Omental fat pad (tissue), 4 donors: ENCODE measurements at places on chromosomes 2 and 18. TPM values are rescaled to one million over a fixed set of nuclear protein-coding genes. Genes with fewer than 3 reads are reported as not detected.

Gene BCL11A
- total RNA-seq: 0.79 TPM

Gene CHCHD5
- 12.6 TPM for total RNA-seq

Gene MEIS1
- total RNA-seq: 19.8 TPM

Gene LPIN1
- 81.7 TPM for total RNA-seq

Gene ABCB11
- total RNA-seq: 0.24 TPM

Gene ANKRD30BL
- total RNA-seq: not detected

Gene GCG
- total RNA-seq: not detected

Gene NPC1
- total RNA-seq: 49.3 TPM

Gene MYL12B
- 352 TPM for total RNA-seq

Gene EIF2B4
- total RNA-seq: 40.6 TPM

Gene EML6
- 1.1 TPM for total RNA-seq

- no peak for DNase-seq
Observed at GRCh38 chr2:64731746-64732145, 78.0 kb upstream of the SERTAD2 start.

DNA sequence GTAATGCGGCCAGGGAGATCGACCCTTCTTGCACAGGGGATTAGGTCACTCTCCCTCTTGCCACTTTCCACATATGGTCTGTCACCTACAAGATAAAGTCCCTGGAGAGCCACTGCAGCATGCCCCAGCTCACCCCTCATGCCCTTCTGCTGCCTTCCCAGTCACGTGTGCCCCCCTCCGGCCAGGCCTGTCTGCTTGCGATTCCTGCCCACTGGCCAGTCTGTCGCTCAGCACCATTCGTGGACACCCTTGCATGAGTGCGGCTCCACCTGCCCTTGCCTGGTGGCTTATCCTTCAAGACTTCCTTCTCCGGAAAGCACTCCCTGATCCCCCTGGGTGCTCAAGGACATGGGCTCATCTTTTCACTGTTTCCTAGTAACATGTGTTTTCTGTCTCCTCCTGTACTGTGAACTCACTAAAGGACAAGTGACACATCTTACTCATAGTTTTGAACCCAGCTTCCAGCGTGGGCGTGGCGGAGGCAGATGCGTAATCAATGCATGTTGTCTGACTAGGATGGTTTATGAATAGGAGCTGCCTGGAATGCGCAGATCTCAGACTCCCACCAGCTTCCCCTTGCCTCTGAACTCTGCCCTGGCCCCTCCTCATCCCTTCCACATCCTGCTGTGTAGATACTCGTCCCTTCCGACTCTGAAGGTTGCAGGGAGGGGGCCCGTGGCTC is 7.8 kb upstream of the NT5DC4 start:
- DNase-seq: no peak

- DNase-seq: no peak
Observed at GRCh38 chr2:130878316-130878715, 41.6 kb downstream of the ARHGEF4 start.

DNA sequence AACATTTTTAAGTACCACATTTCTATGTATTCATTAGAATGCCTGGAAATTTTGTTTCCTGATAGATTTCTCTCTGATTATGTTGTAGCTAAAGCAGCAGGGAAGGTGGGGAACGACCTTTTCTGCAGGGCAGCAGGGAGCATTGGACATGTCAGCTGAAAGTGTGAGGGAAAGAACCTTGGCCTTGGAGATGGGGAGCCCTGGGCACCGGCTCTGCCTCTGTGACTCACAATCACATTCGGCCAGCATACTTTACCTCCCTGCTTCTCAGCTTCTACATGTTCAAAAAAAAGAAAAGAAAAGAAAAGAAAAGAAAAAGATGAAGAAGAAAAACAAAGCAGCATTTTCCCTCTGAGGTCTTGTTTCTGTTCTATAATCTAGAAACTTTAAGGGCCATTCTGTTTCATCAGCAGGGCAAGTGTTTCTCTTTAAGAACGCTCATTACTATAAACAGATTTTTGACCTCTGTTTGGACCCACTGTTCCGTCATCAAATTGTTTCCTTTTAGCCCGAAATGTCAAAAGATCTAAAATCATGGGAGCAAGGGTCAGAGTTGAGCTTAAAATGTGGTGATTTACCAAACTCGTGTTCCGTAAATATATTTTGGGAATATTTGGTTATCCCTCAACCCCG is 27.9 kb downstream of the SETBP1 start:
- DNase-seq: no peak

DNA sequence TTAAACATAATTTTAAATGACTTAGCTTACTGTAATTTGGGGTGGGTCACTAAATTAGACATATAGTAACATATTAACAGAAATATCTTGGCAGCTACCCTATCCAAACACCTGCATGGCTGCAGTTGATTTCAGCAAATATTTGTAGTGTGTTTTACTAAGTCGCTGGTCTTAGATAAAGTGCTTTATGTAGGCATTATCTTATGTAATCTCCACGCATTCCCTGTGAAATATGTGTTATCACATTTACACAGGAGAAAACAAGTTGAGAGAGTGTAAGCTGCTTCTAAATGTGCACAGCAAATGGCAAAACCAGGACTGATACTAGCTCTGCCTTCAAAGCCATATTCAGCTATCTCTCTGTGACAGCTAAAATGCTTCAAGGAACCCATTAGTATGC is 72.0 kb downstream of the NYAP2 start:
- DNase-seq: no peak

DNA sequence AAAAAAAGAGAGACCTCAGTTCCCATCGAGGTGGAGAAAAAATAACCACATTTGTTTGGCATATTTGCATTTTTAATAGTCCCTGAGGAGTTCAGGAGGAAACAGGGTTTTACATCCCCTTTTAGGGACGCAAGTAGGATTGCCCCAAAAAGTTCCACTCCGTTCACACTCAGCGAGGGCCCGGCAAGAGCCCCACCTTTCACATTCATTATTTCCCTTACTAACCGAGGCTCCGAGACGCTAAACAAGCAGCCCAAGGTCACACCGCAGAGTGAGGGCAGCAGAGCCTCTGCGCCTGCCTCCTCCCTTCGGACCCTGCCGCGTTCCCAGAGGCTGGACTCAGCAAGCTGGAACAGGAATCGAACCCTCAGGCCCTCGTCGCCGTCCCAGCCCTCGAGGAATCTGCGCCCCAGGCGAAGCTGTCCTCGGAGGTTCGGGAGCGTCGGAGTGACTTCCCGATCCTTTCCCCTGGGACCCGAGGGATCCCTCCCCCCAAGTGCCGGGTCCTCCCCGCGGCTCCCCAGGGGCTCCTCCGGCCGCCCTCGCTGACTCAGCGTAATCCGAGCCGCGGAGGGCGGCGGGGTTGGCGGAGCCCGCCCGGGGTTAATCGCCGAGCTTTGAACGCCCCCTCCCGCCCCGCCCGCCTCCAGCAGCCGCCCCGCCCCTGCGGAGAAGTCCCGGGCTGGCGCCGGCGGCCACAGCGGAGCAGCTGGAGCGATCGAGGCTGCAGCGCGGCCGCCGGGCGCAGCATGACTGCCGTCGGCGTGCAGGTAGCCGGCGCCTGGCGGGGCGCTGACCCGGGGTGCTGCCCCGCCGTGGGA is at the start of gene TMEM37:
TMEM37 (plus strand) TSS at position 700 of the 821 bp plus-strand sequence; CDS start at position 750, 50 bp downstream.
- no peak for DNase-seq

- DNase-seq: no peak
Observed at GRCh38 chr2:159139216-159139933, 147.1 kb downstream of the WDSUB1 start.

DNA sequence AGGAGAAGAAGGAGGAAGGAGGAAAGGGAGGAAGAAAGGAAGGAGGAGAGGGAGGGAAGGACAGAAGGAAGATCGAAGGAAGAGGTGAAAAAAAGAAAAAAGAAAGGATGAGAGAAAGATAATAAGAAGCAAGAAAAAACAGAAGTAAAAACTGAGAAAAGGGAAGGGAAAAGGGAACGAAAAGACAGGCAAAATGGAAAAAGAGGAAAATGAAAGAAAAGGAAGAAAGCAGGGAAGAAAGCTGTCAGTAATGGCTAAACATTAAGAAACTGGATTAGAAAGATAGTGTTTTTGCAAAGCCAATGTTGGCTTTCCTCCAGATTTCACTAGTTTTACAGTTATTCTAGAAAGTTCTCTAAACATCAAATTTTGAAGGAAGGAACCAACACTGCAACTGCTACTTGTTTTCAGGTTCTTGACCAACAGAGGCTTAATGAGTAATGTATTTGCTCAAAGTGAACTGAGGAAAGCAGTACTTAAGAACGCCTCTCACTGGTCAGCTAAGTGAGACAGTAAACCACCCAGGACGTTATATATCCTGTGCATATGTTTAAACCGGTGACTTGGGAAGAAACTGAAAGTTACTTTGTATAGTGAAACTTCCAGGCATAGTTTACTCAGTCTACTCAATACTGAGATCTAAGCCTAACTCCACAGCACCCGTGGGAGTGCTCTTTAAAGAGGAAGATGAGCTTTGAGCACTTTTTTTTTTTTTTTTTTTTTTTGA is 286.2 kb upstream of the TRIB2 start:
- DNase-seq: no peak

DNA sequence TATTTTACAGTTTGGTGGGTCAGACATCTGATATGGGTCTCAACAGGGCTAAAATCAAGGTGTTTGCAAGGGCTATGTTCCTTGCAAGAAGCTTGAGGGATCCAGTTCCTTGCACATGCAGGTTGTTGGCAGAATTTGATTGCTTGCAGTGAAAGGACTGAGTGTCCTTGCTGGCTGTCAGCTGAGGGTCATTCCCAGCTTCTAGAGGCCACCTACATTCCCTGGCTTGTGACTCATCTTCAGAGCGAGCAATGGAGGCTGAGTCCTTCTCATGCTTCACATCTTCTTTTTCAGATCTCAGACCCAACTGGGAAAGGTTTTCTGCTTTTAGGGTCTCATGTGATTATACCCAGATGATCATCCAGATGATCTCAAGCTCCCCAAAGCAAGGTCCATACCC is 12.4 kb downstream of the MEX3C start:
- DNase-seq: no peak

GRCh38 chr2:167181134-167181533 is 292.9 kb downstream of the XIRP2 start:
- DNase-seq: no peak

DNA sequence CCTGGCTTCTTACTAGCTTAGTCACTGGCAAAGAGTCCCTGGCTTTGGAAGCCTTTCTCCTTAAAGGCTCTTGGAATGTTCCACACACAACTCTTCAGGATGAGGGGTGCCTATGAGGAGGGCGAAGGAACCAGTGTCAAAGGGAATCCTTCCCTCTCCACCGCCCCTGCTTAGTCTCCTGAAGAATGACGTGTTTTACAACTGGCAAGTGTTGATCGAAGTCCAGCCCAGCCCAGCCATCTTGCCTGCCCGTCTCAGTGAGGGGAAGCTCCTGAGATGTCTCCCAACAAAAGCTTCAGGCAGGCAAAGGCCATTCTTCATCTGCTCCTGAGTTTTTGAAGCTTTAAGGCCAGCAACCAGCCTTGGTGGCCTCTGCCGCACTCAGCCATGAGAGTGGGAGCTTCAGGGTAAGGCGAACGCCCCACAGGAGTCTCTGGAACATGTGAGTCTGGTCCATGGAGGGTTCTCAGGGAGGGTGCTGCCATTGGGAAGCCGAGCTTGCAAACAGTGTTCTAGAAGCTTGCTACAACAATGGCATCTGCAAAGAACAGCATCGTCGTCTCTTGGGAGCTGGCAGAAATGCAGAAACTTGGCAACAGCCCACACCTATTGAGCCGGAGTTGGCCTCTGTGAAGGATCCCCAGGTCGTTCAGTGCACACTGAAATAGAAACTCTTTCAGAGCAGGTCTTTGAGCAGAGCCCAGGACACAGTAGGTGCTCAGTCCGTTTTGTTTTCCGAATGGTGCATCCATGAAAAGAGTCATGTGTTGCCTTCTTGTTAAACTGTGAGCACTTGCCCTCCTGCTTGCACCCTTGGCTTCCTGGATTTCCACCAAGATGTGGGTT is 220.7 kb downstream of the SEPTIN10 start:
- no peak for DNase-seq

- no peak for DNase-seq
Observed at GRCh38 chr2:219772697-219773096, 145.3 kb downstream of the SLC4A3 start.

DNA sequence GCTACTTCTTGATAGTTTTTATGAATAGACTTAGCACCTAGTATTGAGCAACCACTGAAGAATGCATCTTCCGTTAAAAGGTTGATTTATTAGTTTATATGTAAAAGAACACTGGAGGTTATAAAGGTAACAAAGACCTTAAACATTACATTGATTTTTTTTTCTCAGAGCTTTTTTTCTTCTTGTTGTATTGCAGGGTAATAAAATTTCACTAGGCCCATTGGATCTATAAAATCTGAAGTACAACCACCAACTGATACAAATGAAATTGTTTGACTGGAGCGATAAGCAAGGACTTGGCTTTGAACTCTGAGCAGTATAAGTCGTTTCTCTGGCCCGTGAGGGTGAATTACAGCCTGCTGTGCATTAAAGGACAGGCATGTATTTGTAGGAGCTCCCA is 344.0 kb downstream of the LRRTM1 start:
- no peak for DNase-seq

GRCh38 chr2:151922845-151923666 is 94.8 kb upstream of the ARL5A start:
- peak; percentile 47 for DNase-seq

DNA sequence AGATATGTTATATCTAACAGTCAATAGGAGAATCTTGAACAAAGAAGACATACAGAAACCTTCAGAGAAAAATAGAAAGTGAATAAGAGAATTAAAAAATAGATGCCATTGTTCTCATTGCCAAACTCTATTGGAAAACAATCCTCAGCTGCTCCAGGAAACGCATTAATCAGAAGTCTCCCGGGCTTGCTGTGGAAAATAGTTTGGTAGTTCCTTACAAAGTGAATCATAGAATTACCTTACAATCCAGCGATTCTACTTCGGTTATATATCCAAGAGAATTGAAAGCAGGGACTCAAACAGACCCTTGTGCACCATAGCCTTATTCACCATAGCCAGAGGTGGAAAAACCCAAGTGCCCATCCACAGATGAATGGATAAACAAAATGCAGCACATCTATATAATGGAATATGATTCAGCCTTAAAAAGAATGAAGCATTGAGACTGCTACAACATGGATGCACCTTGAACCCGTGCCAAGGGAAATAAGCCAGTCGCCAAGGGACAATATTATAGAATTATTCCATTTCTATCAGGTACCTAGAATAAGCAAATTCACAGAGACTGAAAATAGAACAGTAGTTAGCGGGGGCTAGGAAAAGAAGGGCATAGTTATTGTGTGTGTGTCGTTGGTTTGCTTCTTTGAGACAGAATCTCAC is 21.9 kb upstream of the CHRNA1 start:
- no peak for DNase-seq

DNA sequence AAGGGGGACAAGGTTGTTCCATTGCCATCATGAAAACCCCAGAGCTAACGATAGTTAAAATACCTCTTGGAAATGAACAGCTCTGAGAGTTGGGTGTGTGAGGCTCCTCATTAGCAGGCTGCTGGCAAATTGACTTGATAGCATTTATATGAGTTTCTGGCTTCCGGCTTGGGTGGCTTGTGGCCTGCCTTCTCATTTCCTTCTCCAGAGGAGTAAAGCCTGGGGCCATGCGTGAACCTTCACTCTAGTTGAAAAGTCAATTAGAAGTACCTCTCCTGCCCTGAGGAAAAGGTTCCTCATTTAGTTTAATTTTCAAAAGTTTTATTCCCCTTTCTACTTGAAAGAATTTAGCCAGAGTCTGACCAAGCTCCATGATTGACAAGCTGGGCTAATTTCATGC is 67.1 kb downstream of the MGAT5 start:
- DNase-seq: no peak

- DNase-seq: no peak
Observed at GRCh38 chr2:72731116-72731515, 94.7 kb downstream of the EXOC6B start.

- DNase-seq: no peak
Observed at GRCh38 chr2:168430431-168430830, 25.6 kb upstream of the CERS6 start.

- no peak for DNase-seq
Observed at GRCh38 chr18:55158570-55158969, 199.3 kb upstream of the CCDC68 start.

GRCh38 chr2:26492749-26493515 is 15.0 kb upstream of the OTOF start:
- no peak for DNase-seq
